ENCODE measurements at places on chromosomes 7 and 10.

DNA sequence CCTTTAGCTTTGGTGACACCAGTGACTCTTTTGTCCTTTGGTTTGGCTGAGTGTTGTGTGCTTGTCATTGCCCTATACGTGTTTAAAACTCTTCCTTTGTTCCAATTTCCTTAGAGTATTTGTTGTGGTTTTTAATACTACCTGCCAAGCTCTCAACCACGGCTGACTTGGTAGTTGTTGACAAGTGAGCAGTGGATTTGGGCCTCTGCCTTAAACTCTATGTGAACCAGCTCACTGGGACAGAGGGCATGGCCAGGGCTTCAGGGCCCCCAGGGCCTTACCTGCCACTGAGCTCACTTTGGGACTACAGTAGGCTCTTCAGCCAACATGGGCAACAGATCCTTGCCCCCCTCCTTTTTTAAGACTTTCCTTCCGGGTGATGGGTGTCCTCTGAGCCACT is 9.6 kb upstream of the DMBT1 start:
- no peak for DNase-seq

DNA sequence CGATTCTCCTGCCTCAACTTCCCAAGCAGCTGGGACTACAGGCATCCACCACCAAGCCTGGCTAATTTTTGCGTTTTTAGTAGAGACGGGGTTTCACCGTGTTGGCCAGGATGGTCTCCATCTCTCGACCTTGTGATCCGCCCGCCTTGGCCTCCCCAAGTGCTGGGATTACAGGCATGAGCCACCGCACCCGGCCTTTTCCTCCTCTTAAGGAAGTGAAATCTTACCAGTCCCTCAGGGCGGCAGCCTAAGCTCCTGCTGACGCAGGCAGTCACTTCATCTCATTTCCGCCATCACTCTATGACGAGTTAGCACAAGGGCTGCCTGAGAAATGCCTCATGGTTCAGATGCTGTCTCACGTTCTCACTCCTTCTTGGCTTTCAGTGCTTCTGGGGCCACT is 246.0 kb upstream of the SHH start:
- DNase-seq = no peak

DNA sequence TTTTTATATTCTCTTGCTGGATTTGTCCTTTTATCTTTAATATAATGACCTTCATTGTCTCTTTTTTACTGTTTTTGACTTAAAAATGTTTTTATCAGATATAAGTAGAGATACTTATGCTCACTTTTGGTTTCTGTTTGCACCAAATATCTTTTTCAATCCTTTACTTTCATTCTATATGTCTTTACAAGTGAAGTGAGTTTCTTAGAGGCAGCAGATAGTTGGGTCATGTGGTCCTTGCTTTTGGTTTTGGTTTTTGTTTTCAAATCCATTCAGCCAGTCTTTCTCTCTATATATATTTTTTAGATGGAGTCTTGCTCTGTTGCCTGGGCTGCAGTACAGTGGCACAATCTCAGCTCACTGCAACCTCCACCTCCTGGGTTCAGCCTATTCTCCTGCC is 932.4 kb upstream of the LRRTM3 start:
- no peak for DNase-seq

GRCh38 chr7:156456503-156457115 is 184.0 kb upstream of the RNF32 start:
- no peak for DNase-seq

GRCh38 chr7:107185716-107186115 is 16.9 kb downstream of the HBP1 start:
- DNase-seq = no peak

DNA sequence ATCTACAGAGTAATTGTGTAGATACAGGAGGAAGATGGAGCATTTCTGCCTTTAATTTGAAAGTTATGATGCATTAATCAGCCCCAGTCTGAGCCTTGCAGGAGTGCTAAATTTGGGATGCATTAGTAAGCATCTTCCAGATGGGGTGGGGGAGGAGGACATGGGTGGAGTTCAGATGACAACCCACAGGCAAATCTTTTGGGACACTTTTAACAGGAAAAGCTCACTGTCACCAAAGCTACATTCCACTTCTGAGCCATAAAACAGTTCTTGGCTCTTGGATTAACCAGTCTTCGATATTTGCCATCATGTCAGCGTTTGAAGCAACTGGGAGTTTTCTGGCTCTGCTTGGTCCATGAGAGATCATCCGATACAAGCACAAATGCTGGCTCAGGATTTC is 121.1 kb downstream of the CXCL12 start:
- DNase-seq = no peak

DNA sequence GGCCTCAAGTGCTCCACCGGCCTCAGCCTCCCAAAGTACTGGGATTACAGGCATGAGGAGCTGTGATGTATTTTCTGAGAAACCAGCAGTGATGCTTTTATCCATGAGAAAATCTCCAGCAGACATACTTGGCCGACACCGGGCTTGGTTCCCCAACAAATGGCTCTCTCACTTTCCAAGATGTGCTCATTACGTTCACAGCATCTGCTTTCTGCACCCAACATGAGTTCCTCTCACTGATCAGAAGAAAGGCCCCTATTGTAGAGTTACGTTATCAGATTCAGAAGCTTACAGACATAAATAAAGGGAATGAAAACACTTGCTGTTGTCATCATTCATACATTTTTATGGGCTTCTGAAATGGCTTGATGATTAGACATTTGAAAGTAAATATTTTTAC is 95.0 kb downstream of the CALD1 start:
- no peak for DNase-seq

DNA sequence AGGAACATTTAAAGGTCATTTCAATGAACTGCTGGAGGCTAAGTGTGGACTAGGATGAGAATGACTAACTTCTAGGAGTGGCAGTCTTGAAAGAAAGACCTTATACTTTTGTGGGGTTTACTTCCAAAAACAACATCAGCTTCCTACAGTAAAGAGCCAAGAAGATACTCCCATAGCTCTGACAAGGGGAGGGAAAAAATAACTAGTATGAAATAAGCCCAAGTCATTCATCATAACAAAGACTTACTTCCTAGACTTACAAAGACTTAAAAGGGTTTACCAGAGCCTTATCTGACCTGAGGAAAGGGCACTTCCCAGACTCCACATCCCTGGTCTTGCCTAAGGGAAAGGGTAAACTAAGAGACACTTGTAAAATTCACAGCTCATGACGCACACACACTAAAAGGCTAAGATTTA is 31.7 kb downstream of the ARHGAP12 start:
- DNase-seq = peak; percentile 69

DNA sequence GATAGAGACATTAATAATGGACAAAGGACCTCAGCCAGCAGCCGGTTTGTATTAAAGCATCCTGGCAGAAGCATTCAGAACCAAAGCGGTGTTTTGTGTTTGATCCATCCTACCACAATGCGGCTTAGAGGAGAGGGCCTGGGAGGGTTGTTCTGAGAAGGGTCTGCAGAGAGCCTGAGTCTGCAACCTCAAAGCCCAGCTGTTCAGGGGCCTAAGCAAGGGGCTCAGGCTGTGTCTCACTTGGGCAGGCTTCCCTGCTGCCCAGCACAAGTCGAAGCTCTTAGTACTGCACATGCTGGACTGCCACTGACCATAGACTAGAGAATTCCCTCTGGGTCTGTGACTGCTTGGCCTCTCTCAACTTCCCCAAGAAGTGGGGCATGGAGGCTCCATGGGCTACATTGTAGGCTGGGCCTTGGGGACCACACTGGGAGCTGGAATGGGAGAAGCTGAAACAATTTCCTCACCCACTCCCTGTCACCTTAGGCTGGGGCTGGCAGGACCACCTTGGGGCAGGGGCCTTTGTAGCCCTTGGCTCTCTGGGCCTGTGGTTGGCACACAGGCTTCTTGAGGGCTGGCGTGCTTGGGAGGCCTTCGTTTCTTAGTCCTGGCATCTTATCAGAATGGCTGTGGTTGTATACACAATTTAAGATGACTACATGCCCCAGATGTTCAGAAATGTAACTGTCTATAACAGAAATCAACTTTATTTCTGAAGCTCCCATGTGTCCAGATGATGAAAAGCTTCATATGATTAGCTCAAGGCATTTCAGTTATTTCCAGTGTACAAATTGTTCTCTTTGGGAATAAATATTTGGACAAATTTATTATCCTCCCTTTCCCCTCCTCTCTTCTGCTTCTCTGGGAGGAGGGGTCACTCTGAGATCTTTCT is 44.5 kb downstream of the LRRC18 start:
- no peak for DNase-seq

DNA sequence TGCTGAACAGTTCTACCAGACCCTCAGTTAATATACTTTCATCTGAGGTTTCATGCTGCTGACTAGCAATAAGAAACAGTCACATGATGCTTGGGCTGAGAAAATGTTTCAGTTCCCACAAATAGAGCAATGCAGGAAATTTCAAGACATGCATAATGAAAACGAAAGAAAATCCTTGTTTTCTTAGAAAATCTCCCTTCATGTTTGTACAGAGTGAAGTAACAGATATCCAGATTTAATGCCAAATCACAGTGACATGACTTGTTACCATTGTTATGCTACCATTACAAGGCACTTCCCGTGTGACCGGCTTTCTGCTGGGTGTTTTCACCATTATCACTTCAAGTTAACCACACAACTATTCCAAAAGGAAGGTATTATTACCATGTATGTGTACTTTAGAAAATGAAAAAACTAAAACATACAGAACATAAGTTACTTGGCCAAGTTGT is 121.7 kb downstream of the DOCK4 start:
- no peak for DNase-seq

GRCh38 chr7:40802497-40802896 is 667.7 kb downstream of the SUGCT start:
- no peak for DNase-seq

DNA sequence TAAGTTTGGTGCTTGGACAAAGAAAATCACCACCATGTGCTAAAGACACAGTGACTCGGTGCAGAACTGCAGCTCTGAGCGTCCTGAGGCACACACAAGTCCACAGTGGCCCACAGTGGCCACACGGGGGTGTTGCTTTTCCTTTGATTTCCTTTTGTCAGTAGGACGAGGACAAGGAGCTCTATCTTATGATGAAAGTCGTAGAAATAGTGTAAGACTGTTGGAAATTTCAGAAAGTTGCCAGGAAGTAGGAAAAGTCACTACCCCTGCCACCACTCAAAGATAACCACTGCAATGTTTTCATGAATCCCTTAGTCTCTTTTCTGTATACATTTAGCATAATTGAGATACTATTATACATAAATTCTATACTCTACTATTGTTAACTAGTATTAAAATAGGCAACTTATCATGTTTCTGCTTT is 146.0 kb downstream of the TNS3 start:
- DNase-seq = peak; percentile 70

DNA sequence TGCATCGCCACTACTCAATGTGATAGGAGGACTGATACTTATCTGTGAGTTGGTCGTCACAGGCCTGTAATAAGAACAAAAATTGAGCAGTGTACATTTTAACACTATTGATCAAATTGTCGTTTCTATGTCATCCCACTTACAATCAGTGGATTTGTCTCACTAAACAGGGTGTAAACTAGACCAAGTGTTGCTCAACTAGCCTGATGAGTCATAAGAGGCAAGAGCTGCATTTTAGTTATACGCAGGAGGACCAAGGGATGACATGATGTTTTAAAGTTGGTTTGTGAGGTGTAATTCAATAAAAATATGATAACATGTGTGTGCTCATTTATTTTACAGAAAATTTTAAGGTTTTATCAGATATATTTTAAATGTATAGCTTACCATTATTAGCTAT is 1239.2 kb downstream of the REEP3 start:
- no peak for DNase-seq

DNA sequence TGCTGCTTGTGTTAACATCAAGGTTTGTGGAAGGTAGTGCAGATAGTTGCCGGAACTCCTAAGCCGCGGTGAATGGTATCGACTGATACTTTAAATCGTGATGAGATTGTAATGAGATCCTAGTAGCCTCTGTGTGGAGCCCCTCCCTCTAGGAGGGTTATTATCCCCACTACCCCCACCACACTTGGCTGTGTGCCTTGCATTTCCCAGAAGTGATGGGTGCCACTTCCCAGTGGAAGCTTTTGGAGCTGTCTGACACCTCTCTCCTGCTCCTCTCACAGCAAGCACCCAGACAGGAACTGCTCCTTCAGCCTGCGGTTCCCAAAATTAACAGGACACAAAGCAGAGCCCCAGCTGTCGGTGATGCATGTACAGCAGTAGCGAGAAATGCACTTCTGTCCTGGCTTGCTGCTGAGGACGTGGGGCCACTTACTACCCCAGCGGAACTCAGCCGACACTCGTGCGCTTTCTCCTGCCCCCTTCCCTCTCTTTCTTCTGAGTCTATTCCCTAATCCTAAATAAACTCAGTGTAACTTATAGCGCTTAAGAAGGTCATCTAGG is 52.5 kb downstream of the PRKAG2 start:
- no peak for DNase-seq

DNA sequence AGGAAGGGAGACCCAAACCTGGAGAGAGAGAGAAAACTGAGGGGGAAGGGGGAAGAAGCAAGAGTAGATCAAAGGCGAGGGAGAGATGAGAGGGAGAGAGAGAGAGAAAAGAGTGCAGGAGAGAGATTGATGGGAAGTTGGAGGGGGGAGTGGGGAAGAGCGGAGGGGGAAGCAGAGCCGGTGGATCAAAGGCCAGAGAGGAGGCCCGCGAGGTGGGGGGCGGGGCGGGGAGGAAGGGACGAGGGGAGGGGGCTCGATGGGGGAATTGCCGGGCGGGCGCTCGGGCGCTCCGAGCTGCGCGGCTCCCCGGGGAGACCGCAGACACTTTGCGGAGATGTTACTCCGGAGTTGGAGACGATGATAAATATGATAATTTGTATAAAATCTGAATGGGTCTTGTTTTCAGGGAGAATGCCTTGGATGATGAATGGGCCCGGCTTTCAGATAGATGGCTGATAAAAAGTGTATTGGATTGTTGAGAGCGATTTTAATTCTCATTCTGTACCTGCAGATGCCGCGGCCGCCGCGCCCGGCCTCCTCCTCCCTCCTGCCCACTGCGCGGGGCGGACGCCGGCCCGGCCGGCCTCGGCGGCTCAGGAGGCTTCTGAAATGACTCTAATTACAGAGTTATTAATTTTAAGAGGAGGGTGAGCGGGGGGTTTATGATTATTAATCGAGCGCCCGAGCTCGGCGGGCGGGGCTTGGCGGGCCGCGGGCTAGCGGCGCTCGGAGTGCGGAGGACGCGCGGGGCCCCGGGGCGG is 21.4 kb upstream of the PAX2 start:
- DNase-seq = no peak

DNA sequence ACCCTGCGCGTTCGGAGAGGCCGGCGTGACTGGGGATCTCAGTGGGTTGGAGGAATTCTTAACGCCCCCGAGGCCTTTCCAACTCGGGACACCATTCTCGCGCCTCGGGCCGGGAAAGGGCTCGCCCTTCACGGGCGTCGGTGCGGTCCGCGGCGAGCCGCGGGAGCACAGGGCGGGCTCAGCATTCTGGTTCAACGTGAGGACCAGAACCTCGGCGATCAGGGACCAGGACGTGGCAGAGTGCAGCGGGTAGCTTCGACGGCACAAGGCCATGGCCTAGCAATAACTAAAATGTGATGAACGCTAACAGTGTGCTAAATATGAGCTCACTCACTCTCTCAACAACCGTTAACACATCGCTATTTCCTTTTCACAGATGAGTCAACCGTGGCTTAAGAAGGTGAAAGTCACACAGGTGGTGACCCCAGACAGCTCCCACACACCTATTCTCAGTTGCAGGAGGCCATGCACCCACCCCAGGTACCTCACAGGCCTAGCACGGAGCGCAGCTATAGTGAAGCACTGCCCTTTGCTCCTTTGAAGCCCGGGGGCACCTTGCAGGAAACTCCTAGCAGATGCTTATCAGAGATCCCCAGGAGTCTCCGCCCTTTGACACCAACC is 4.5 kb upstream of the EMX2 start:
- DNase-seq = no peak
